ENCODE measurements at places on chromosomes 12 and 14.

DNA sequence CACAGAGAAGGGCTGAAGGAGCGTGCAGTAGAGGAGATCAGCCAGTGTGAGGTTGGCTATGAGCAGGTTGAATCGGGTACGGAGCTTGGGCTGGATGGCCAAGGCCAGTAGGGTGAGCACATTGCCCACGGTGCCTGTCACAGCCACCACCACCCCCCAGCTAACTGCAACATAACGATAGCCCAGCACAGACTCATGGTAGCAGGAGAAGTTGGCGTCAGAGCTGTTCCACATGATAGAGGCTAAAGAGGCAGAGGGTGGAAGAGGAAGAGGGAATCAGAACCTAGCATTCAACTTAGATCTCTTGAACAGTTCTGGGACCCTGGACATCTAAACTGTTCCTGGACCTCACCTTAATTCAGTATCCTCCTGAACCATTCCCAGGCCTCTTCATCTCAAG lies 668 bp downstream of the GPR84 start:
- no peak for DNase-seq

GRCh38 chr12:40216516-40217288 lies 8.1 kb upstream of the LRRK2 start:
- DNase-seq = no peak

DNA sequence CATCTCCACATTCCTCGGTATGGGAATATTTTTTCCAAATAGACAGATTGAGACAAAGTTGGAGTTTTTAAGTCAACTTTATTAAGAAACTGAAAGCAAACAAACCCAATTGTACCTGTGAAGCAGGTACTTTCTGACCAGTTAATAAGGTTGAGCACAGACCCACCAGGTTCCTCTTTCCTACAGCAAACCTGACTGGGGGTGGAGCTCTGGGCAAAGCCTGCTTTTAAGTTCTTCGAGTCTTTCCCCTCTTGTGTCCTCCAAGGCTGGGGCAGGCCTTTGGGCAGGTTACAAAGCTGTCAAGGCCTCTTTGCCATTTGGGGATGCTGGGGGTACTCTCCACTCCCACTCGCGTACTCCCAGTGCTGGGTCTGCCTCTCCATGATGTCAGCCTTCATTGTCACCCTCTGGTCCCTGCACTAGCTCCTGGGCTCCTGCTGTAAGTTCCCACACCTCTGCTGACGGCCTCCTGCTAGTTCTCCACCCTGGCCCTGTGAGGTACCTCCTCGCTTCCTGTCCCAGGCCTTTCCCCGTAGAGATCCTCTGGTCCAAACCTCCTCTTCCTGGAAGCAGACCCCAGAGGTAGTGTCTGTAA lies 3.2 kb downstream of the KCNH3 start:
- no peak for DNase-seq

DNA sequence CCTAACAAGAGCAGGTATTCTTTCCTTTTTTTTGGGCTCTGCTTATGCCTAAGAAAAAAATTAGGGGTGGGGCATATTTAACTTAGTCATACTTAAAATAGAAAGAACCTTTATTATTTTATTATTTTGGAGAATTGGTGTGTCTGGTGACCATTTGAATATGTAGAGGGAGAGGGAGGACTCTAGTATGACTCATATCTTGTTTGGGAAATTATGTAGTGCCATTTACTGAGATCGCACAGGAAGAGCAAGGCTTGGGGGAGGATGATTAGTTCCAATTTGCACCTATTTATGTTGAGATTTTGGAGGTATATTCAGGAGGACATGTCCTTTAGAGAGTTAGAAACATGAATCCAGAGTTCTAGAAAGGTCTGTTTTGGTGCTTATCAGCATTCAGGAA lies 9.9 kb downstream of the ZNF410 start:
- no peak for DNase-seq

DNA sequence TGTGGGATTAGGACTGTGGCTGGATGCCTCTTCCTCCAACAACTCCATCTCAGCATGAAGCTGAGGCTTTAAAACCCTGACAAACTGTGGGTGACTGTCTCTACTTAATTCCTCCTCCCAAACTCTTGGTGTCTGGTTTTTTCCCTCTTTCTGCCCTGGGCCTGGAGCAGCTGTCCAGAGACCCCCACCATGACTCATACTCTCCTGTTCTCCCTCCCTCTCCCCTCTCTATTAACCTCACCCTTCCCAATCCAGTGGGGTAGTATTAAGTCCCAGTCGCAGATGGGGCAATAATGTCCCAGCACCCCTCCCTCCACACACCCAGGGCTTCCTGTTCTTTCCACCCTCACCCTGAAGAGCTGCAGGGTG lies 2.0 kb upstream of the DNAJC14 start:
- DNase-seq = no peak

- peak; percentile 45 for DNase-seq
These were observed 697 bp upstream of the DNAJC14 start for GRCh38 chr12:55829967-55830600.

GRCh38 chr14:32426028-32426427 lies 96.9 kb downstream of the AKAP6 start:
- DNase-seq = no peak

DNA sequence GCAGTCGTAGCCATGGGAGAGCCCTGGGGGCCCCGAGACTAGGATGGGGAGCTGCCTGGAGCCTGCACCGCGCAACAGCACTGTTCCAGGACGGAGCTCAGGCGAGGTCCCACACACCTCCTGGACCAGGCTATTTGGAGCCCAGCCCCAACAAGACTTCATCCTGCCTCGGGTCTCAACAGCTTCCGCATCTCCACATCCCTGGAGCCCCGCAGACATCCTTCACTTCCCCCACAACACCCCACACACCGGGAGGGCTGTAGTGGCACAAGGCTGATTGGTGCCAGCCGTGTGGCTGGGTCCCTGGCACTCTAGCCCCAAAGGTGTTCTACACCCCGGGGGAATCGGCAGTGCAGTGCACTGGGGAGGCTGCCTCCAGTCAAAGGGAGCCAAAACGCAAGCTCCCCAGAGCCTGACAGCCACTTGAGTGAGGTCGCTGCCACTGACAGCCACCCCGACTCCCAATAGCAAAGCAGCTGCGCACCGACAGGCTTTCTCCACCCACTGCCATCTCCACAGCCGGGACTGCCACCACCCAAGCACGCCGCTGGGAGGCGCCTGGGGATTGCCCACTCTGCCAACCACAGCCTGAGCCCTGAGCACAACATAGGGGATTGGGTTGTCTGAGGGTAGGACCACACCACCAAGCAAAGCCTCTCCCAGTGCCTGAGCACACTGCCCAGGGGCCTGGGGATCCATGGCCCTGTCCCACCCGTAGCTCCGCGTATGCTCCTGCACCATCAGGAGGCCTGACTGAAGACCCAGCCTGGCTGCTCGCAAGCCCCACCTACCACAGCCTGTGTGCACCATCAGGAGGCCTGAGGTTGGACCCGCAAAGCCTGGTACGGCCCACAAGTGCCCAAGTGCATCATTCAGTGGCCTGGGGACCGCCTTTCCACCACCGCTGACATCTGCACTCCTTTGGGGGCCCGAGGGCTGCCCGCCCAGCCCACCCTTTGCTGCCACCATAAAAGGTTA lies 13.2 kb upstream of the KLRF1 start:
- peak; percentile 82 for DNase-seq

- DNase-seq = no peak
These were observed 7.7 kb upstream of the TMEM132D start for GRCh38 chr12:129911428-129912049.

DNA sequence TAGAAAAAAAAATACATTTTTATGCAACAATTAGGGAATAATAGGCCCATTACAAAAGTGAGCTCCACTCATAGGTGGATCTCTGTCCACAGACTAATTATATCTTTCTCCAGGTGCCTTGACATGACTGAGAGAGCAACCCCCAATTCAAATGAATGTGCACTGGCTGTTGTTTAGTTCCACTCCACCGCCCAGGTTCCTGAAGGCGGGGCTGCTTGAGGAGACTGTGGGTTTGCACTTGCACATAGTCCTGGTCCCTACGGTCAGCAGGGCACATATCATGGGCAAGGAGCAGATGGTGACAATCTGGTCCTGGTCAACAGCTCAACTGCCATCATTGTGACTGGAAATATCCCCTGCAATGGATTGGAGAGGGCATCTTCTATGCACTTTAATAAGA lies 195.6 kb upstream of the PWP1 start:
- DNase-seq = no peak

All from tibial artery (tissue), 4 donors.